ENCODE measurements at places on chromosomes 7 and 10. TPM values are rescaled to one million over a fixed set of nuclear protein-coding genes. Genes with fewer than 3 reads are reported as not detected.

- no peak for DNase-seq
Observed at GRCh38 chr7:44838751-44839150, 9.1 kb downstream of the H2AZ2 start.

DNA sequence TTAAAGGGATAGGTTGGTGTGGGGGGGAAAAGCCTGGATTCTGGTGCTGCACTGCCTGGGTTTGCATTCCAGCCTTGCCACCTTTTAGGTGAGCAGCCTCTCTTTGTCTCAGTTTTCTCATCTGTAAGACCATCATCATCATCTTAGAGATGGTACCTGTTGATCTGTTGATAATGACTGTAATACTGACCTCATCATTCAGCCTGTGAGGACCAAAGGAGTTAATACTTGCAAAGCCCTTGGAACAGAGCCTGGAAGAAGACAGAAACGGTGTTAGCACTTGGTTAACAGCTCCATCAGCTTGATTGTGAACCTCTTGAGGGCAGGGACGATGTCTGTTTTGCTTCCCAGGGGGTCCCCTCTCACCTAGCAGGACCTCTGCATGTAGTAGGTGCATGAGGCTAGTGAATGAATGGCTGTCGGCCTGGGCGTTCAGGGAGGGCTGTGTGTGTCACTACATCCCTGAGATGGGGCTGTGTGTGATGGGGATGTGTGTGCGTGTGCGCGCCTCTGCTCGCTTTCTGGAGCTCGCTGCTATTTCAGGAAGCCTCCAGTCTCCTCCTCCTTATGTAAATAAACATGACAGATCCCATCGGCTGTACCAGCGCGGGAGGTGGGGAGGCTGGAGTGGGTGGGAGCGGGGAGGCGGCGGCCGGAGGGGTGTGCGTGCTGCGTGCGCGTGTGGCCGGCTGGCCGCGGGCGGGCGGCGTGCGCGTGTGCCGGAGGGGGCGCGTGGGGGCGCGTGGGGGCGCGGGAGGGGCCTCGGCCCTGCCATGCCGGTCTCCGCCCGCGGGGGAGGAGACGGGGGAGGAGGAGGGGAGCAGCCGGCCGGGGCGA lies 61.2 kb downstream of the NEURL1 start:
- DNase-seq = no peak

DNA sequence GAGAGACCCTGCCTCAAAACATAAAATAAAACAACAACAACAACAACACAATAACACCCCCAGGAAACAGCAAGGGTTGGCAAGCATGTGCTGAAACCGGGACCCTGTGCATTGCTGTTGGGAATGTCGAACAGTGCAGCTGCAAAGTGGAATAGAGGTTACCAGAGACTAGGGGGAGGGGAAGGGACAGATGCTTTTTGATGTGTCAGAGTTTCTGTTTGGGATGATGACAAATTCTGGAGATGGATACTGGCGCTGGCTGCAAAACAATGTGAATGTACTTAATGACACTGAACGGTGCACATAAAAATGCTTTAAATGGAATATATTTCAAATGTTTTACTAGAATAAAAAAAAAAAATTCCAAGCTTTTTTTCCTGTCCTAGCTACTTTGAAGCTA lies 241.8 kb downstream of the TEX36 start:
- DNase-seq = no peak

GRCh38 chr10:52099026-52099600 lies 215.0 kb upstream of the DKK1 start:
- DNase-seq = no peak

DNA sequence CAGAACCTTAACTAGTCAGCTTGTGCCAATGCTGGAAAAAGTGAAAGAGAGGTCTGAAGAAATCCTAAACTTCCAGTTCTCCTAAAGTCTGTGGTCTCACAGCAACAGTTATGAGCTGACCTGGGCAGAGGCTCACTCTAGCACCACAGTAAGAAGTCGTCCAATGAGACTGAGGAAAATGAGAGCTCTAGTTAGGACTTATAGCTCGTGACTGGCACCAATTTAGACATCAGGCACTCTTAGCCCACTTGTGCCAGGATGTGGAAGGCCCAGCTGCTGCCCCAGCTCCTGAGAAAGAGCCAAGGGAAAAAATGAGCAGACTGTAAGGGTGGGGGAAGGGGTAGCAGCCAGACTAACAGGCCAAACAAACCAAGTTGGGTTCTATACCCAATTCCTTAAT lies 7.6 kb downstream of the MMS19 start:
- DNase-seq = no peak

- no peak for DNase-seq
Observed at GRCh38 chr10:47049056-47049851, 138.0 kb downstream of the PTPN20 start.

DNA sequence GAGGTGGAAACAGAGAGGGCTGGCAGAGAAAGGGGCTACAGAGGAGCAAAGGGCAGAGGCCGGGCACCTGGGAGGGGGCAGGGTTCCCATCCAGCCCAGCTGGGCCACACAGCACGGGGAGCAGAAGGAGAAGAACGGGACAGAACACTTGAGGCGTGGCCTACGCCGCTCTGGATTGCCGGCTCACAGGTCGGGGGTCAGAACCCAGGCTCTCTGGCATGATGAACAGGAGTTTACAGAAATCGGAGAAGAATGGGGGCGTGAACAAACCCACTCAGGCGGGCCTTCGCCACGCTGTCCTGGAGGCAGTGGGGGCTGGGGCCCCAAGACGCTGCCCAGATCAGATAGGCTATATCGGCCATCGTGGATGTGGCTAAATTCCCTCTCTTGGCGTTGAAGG lies 362.2 kb upstream of the SHH start:
- DNase-seq = no peak

DNA sequence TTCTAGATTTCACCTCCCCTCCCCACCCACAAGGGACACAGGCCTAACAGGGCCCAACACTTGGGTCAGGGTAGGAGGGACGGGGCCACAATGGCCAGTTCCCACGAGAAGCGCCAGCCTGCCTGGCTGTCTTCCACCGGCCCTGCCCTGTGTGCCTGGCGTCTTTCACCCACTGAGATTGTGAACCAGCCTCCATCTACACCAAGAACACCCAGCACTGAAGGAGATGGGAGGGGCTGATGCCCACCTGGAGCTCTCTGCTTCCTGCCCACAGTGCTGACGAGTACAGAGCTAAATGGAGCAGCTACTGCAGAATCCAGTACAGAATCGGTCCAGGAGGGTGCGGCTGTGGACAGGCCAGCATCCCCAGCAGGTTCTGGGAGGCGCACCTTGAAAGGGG lies 2.4 kb upstream of the ASIC3 start:
- DNase-seq = no peak

DNA sequence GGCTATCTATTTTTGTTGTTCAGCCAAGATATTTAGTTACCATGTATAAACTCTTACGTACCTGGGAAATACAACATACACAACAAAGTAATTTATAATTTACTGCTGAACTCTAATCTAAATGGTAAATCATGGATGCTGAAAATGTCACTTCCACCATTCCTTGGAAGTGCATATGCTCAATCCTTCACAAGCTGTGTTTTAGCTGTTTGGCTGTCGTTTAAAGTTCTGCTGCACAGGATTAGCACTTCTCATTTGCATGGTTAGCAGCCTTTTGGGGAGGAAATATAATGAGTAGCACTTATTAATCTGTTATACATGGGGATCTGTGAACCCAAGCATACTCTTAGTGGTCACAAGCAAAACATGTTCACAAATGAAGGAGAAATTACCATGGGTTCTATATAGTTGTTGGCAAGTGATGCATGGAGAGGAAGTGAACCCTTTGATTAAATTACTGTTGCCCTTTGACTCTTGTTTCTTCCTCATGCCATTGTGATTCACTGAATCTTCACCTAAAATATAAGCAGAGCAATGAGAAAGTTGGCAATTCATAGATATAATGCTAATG lies 18.5 kb downstream of the PIK3CG start:
- no peak for DNase-seq

DNA sequence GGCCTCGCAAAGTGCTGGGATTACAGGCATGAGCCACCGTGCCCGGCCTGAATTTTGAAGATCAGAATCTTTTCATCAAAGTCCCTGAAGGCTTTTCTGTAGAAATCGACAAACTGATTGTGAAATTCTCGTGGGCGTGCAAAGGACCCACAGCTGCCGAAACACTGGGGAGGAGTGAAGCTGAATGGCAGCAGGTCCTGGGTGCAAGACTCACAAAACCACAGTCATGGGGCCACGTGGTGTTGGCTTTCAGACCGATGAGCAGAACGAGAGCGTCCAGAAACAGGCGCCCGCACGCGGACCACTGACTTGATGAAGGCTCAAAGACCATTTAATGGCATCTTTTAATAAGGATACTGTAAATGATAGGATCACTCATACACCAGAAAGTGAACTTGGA lies 24.7 kb upstream of the PRKAR1B start:
- no peak for DNase-seq

DNA sequence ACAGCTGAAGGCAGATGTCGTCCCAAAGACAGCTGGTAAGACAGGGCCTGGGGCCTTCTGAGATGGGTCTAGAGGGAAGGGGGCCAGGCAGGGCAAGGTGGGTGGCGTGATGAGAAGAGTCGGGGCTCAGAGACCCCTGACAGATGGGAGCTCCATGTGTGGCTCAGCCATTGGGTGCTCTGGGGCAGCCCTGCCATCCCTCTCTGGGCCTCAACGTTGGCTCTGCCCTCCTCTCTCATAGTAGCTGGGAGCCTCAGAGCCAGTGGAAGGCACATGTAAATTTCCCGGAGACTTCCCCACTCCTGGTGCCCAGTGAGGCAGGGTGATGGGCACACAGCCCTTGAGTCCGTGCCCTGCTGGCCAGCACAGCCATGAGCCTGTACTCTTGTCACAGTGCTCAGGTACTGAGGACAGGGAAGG lies 1.8 kb downstream of the PPIF start:
- DNase-seq = no peak

- no peak for DNase-seq
Observed at GRCh38 chr10:126950401-126951105, 45.3 kb downstream of the DOCK1 start.

DNA sequence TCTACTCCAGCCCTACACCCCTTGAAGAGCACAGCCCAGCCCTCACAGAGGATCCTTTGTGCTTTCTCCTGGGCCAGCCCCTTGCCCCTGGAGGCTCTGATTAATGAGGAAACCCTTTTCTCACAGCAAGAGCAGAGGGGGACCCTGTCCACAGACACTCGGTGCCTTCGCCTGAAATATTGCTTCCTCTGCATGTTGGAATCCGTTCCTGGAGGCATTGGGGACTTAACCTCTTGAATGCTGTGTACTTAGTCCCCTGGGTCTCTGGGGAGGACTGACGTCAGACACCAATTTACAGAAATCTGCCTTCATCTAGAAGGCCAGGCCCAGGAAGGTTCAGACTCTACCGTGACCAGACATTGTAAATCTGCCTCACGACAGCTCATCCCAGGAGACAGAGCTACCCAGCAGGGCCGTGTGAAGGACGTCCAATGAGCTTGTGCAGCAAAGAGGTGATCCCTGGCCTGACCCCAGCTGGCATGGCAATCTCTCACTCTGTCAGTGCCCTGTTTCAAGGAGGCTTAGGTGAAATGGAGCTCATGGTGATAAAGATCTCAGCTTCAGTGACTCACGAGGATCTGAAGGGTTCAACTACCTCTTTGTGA lies 8.1 kb upstream of the TMEM72 start:
- no peak for DNase-seq

DNA sequence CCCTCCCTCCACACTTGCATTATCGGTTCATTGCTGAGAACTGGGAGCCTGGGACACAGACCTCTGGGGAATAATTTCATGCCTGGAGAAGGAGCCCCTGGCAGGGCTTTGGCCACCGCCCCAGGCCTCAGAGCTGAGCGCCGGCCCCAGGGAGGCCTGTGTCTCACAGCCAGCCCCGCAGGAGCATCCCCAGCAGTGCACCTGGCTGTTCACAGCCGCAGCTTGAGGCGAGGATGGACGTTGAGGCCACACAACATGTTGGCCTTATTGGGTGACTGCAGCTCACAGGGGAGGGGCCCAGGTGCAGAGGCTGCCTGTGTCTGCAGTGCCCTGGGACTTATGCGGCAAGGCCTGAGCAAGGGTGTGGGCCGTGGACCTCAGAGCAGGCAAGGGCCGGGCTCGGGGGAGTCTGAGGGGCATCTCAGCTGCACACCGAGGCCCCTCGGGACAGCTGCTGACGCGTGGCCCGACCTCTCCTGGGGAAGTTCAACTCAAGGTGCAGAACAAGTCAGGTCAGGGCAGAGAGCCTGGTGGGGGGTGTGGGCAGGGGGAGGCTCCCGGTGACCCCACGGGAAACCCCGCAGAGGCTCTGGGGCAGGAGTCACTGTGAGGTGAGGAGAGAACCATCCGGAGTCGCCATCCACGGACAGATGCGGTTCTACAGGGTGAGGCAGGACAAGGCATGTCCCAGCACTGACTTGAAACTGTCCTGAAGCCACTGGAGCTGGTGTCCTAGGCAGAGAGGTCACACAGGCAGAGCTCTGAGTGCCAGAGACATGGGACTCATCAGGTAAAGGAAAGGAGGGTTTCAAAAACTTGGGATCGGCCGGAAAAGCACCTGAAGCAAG lies 13.1 kb upstream of the UBE3C start:
- peak; percentile 37 for DNase-seq

- DNase-seq = no peak
Observed at GRCh38 chr7:154442939-154443338, 390.7 kb downstream of the DPP6 start.

Gene CCDC172
- total RNA-seq = not detected

Gene GNGT1
- not detected for total RNA-seq

Gene EBLN1
- total RNA-seq = not detected

Gene SLC25A13
- 7.9 TPM for total RNA-seq

Gene TFEC
- total RNA-seq = 1.0 TPM

Gene COX19
- 18.7 TPM for total RNA-seq

All from activated CD8-positive, alpha-beta memory T cell treated with anti-CD3 and anti-CD28 coated beads, Interleukin-2, amount 10 ng/mL, durations not matched to agents 7 days and 5 days (primary cell).